ENCODE measurements at places on chromosomes 16 and 17.

- no peaks in the 10 kb centered on the region for H3K27me3 ChIP-seq
- DNase-seq, result no peak
- no peaks in the 10 kb centered on the region for H3K4me1 ChIP-seq
- H3K36me3 ChIP-seq, result no peaks in the 10 kb centered on the region
- H3K4me3 ChIP-seq, result no peak overlapping the region
These were observed 31.4 kb downstream of the NOG start for GRCh38 chr17:56624912-56625311.

DNA sequence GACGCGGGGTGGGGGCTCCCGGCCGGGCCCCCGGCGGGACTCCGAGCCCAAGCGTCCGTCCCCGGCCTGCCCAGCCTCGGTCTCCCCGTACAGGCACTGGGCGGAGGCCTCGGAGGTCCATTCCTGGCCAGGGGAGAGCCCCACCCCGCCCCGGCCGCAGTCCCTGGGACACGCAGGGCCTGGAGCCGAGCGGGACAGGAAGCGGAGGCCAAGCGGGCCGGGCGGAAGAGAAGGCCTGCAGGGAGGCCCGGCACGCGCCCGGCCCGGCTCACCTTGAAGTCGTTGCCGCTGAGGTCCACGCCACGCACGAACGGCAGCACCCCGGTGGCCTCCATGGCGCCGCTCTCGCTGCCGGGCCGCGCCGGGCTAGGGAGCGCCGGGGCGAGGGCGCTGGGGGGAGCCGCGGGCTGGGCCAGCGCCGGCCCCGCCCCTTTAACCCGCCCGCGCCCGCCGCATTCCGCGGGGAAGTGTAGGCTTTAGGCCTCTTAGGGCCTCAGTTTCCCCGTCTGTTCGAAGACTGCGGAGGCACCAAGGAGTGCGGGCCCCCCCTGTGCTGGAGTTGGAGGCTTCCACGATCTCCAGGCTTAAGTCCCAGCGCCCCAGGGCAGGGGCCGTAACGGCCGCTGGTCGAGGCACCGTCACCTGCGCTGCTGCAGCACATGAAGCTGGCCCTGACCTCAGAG is at the start of gene FLII:
FLII (minus strand) TSS at position 383 of the 683 bp plus-strand sequence; CDS start at position 335, 48 bp downstream.
- H3K4me1 ChIP-seq, result peaks cover 11% of the 10 kb centered on the region
- no peaks in the 10 kb centered on the region for H3K36me3 ChIP-seq
- peak within 1 kb of the TSS; percentile 98 for H3K27ac ChIP-seq
- no peaks in the 10 kb centered on the region for H3K27me3 ChIP-seq

DNA sequence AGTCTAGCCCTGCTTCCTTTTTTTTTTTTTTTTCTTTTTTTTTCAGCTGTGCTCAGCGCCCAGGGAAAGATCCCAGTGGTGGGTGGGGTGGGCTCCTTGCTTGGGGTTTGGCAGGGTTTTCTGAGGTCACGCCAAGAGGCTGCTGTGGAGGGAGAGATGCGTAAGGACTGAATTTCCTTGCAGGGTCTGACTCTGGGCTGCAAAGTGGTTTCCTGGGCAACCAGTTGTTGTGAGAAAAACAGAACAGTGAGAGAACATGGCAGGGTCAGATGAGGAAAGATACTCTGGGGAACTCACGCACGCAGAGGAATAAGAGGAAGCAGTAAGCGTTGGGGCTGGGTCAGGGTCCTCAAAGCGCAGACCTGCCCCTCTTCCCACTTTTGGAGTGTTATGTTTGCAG is 119.5 kb downstream of the IRF8 start:
- no peak overlapping the region for H3K4me3 ChIP-seq
- no peaks in the 10 kb centered on the region for H3K27me3 ChIP-seq
- no peak for DNase-seq
- no peaks in the 10 kb centered on the region for H3K36me3 ChIP-seq

DNA sequence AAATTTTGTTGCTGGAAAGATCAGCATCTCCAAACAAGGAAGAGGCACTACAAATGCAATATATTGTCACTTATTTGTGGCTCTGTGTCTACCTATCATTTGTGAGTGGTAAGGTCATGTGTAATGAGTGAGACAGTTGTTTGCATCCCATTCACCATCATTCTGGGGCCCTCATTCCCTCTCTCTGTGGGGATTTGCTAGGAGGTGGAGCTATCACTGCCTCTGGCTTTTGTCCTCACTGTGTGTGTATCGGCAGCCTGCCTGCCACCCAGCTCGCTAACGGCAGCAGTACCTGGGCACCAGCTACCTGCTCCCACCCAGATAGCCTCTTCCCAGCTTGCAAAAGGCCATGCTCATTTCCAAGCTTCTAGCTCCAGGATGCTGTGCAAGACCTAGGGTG is 379.2 kb upstream of the ZFHX3 start:
- no peak for DNase-seq
- no peak overlapping the region for H3K27ac ChIP-seq
- no peaks in the 10 kb centered on the region for H3K4me1 ChIP-seq
- no peak overlapping the region for H3K4me3 ChIP-seq
- H3K27me3 ChIP-seq, result no peaks in the 10 kb centered on the region

DNA sequence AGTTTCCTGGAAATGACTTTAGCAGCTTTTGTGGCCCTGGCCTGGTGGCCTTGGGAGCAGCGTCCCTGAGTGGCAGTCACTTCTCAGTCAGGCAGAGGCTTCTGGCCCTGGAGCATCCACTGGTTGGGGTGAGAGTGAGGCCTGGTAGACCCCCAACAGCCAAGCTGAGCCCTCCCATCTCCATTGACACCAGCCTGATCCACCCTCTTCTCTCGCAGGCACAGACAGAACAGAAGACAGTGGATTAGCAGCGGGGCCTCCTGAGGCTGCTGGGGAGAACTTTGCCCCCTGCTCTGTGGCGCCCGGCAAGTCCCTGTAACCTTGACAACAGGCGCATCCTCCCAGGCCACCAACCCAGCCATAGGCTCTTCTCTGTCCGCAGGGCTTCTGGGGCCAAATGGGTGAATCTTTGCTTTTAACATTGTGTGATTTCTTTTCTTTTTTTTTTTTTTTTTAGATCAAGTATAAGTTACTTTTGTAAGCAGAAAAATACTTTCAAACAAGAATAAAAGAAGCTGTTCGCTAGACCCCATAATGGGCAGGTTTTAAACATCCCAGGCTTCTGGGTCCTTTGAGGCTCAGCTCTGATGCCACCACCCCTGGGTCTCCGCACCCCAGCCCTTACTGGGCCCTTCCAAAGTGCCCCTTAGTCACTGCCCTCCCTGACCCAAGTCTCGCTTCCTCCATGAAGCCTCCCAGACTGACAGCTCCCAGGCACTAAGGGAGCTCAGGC is 12.7 kb upstream of the FLYWCH1 start:
- DNase-seq, result no peak
- H3K4me3 ChIP-seq, result no peak overlapping the region
- no peaks in the 10 kb centered on the region for H3K4me1 ChIP-seq
- no peak overlapping the region for H3K27ac ChIP-seq
- no peaks in the 10 kb centered on the region for H3K36me3 ChIP-seq

DNA sequence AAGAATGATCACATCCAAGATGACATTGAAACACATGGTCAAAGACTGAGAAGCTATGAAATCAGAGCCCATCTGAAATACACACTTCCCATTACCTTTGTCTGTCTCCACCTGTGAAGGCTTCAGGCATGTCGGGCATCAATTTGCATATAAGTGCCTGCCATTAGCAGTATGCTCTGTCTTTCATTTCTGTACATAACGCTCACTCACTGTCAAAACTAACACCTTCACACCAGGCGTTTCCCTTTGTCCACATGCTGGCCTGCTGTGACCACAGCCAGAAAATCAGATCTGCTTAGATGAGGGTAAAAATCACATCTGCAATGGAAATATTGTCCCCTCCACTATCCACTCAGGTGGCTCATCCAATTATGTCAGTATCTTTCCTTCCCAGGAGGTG is 524.8 kb downstream of the TOX3 start:
- no peak for DNase-seq
- H3K27me3 ChIP-seq, result no peaks in the 10 kb centered on the region
- no peaks in the 10 kb centered on the region for H3K4me1 ChIP-seq
- no peak overlapping the region for H3K4me3 ChIP-seq
- no peaks in the 10 kb centered on the region for H3K36me3 ChIP-seq

- H3K4me3 ChIP-seq, result no peak overlapping the region
- H3K4me1 ChIP-seq, result no peaks in the 10 kb centered on the region
- DNase-seq, result no peak
- no peak overlapping the region for H3K27ac ChIP-seq
These were observed 130.9 kb upstream of the FOXF1 start for GRCh38 chr16:86379505-86379846.

DNA sequence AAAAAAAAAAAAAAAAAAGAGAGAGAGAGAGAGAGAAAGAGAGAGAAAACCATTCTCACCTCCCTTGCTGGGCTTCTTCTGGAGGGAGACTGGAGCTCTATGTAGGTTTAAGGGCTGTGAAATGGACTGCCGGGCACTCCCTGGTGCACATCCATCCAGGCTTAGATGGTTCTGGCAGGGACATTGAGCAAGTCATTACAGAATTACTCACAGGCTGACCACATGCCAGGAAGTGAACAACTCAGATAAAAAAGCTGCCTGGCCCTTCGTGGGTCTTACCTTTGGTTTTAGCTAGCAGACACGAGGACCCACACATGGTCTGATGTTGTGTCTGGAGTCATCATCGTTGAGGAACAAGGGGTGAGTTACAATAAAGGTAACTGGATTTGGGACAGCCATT is 847.4 kb upstream of the EEF2KMT start:
- no peaks in the 10 kb centered on the region for H3K4me1 ChIP-seq
- no peak for DNase-seq
- H3K4me3 ChIP-seq, result no peak overlapping the region
- no peaks in the 10 kb centered on the region for H3K36me3 ChIP-seq

- H3K27me3 ChIP-seq, result no peaks in the 10 kb centered on the region
- no peaks in the 10 kb centered on the region for H3K36me3 ChIP-seq
- H3K4me1 ChIP-seq, result no peaks in the 10 kb centered on the region
- H3K27ac ChIP-seq, result no peak overlapping the region
- H3K4me3 ChIP-seq, result no peak overlapping the region
These were observed 122.3 kb downstream of the CDK5R1 start for GRCh38 chr17:32609085-32609484.

DNA sequence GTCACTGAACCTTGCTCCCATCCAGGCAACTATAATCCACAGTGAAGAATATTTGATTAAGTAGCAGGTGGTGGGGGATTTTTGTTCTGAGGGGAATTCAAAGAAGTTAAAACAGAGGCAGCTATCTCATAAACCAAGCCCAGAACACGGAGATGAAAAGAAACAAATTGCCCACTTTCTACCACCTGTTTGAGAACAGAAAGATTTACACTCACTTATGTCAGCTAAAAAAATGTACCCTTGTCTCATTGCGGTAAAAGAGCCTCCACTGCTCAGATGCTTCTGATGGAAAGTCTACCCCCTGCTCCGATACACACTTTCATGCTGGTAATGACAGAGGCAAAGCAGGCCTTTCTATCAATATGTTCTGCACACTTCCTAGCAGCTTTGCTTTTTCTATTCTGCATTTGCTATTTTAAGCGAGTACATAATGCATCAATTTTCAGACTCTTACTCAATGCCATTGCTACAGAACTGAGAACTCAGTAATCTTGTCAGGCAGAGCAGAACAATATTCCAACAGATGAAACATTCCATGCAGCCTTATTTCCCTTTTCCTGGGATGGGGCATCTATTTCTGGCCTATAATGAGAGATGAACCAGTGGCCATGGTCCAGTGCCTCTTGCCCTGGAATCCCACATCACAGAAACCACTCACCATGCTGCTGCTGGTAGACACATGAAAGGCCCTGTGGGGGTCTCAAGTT is 29.0 kb downstream of the CDK5R1 start:
- H3K4me1 ChIP-seq, result no peaks in the 10 kb centered on the region
- H3K36me3 ChIP-seq, result no peaks in the 10 kb centered on the region
- no peak for DNase-seq
- no peaks in the 10 kb centered on the region for H3K27me3 ChIP-seq
- H3K27ac ChIP-seq, result no peak overlapping the region
- no peak overlapping the region for H3K4me3 ChIP-seq

GRCh38 chr16:9647981-9648701 is 534.1 kb downstream of the GRIN2A start:
- H3K4me3 ChIP-seq, result no peak overlapping the region
- no peak for DNase-seq
- H3K36me3 ChIP-seq, result no peaks in the 10 kb centered on the region

DNA sequence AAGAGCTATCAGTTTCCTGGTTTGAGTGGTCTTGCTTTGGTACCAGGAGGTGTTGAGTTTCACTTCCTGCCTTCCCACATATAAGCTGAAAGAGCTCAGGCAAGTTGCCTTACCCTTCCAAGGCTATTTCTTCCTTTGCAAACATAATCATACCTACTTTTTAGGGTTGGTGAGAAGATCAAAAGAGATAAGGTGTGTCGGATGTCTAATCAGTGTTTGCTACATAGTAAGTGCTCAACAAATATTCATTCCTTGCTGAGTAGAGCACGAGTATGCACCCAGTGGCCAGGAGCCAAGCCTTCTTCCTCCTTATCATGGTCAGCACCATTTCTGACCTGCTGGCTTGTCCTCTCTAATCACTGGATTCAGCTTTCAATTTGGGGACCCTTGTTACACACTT is 12.7 kb upstream of the TMEM98 start:
- H3K4me1 ChIP-seq, result no peaks in the 10 kb centered on the region
- no peak for DNase-seq
- H3K27me3 ChIP-seq, result no peaks in the 10 kb centered on the region
- no peak overlapping the region for H3K4me3 ChIP-seq

GRCh38 chr16:88700322-88700635 is 5.9 kb downstream of the RNF166 start:
- no peak for DNase-seq
- no peak overlapping the region for H3K4me3 ChIP-seq
- H3K36me3 ChIP-seq, result no peaks in the 10 kb centered on the region
- peak overlapping the region; percentile 68 for H3K27ac ChIP-seq

- H3K27me3 ChIP-seq, result no peaks in the 10 kb centered on the region
- H3K4me1 ChIP-seq, result no peaks in the 10 kb centered on the region
- H3K27ac ChIP-seq, result peak overlapping the region; percentile 25
- H3K4me3 ChIP-seq, result no peak overlapping the region
These were observed 13.8 kb downstream of the ITGB3 start for GRCh38 chr17:47267354-47267828.

GRCh38 chr17:47811709-47812108 is 9.9 kb downstream of the OSBPL7 start:
- no peak for DNase-seq
- H3K4me1 ChIP-seq, result no peaks in the 10 kb centered on the region
- no peak overlapping the region for H3K4me3 ChIP-seq
- no peaks in the 10 kb centered on the region for H3K27me3 ChIP-seq
- no peak overlapping the region for H3K27ac ChIP-seq

DNA sequence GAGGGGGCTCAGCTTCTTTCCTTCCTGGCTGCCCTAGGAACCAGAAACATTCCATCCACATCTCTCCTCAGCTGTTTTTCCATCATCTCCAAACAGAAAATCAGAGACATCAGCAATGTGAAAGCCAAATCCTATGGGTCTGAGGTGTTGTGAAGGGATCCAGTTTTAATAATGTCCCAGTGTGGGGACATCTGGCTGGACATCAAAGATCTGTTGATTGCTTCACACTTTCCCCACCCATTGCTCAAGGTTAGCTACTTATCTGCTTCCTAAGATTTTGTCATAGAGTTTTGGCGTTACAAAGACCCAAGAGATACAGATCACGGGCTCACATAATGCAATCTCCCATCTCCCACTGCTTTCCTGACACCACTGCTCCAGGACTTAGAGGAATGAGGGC is 47.8 kb upstream of the AXIN2 start:
- no peaks in the 10 kb centered on the region for H3K36me3 ChIP-seq
- H3K27me3 ChIP-seq, result no peaks in the 10 kb centered on the region
- H3K27ac ChIP-seq, result no peak overlapping the region

Data from breast epithelium (tissue), 4 donors.